Fibroblast of villous mesenchyme (primary cell): ENCODE measurements at places on chromosomes 1 and 21.

- DNase-seq, result no peak
Observed at GRCh38 chr1:47901001-47901575, 96.1 kb downstream of the TRABD2B start.

DNA sequence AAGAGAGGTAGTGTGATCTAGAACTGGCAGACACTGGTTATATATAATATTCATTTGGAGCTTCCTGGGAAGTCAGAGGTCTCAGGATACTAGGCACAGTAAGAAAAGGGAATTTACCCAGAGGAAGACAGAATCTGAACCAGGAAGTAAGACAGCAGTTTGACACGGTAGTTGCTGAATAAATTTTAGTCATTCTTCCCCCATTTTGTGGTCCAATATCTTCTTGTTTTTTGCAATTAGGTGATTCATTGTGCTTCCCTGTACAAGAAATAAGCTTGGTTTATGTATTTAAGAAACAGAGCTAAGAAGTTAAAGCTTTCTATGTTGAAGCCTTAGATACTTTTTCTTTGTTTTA lies 1.3 kb downstream of the TMEM167B start:
- peak; percentile 67 for DNase-seq

DNA sequence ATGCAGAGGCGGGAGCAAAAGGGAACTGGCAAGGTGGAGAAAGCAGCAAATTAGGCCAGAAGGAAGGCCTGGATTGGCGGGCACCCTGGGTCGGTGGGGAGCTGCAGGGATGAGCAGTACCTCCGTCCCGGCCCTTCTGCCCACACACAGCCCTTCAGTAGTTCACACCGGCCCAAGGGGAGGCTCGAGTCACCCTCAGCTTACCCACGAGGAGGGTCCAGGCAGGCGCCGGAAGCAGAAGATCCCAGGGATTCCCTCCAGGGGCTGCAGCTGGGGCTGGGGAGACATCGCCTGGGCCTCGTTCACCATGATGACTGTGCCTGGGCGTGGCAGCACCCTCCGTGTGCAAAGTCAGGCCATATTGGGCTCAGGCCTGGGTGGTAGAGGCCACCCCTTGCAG lies 190.0 kb downstream of the PRDM16 start:
- DNase-seq, result no peak

- no peak for DNase-seq
Observed at GRCh38 chr1:15176120-15176519, 22.6 kb downstream of the TMEM51 start.

- no peak for DNase-seq
Observed at GRCh38 chr1:205576805-205577761, 54.7 kb downstream of the ELK4 start.

DNA sequence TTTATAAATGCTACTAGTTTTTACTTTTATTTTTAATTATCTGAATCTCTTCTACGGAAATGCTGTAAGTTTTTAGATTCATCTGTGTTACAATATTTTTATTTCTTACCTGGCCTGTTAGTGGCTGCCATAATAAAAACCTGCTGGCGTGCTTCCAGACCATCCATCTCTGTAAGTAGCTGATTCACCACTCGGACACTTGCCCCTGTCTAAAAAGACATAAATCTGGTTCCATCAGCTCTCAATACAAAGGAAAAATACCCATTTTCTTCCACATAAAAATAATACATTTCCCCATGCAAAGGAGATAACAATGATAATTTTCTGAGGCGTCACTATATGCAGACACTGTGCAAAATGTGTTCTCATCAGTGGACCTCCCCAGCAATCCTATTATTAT lies 62.0 kb downstream of the NVL start:
- DNase-seq, result no peak

DNA sequence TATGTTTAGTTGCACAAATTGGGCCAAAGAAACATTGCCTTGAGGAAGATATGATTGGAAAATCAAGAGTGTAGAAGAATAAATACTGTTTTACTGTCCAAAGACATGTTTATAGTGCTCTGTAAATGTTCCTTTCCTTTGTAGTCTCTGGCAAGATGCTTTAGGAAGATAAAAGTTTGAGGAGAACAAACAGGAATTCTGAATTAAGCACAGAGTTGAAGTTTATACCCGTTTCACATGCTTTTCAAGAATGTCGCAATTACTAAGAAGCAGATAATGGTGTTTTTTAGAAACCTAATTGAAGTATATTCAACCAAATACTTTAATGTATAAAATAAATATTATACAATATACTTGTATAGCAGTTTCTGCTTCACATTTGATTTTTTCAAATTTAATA lies 43.0 kb downstream of the CD46 start:
- peak; percentile 61 for DNase-seq

GRCh38 chr21:28617300-28617699 lies 375.4 kb downstream of the LTN1 start:
- no peak for DNase-seq

DNA sequence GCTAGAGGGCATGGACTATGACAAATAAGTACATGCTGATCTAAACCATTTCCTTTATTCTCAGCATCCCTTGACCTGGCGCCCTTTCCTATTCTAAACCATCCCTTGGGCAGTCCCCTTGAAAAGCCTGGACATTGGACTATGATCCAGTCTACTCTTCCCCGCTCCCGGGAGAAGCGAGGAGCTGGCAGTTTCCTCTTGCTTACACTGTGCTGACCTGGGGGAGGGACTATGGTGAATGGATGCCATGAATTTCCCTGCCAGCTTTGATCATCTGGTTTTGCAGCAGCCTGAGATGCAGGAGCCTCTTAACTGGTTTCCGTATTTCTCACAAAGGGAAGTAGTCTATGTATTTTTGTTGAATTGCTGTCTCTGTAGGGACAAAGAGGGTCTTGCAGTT lies 121.7 kb downstream of the KIF26B start:
- no peak for DNase-seq
